ENCODE measurements at places on chromosomes 7 and 10. TPM values are rescaled to one million over a fixed set of nuclear protein-coding genes. Genes with fewer than 3 reads are reported as not detected.
A peak's percentile ranks its signal among the peaks of the same experiment; 100 is the strongest.

GRID2IP gene
- not detected for total RNA-seq

PTPRZ1 gene
- 0.39 TPM for total RNA-seq

EDRF1 gene
- total RNA-seq, result 23.2 TPM

HOGA1 gene
- total RNA-seq, result 0.97 TPM

CCDC6 gene
- total RNA-seq, result 13.3 TPM

CREM gene
- total RNA-seq, result 45.6 TPM

GRCh38 chr10:35795131-35795824, 153.2 kb upstream of the FZD8 start:
- peak; percentile 67 for DNase-seq

DNA sequence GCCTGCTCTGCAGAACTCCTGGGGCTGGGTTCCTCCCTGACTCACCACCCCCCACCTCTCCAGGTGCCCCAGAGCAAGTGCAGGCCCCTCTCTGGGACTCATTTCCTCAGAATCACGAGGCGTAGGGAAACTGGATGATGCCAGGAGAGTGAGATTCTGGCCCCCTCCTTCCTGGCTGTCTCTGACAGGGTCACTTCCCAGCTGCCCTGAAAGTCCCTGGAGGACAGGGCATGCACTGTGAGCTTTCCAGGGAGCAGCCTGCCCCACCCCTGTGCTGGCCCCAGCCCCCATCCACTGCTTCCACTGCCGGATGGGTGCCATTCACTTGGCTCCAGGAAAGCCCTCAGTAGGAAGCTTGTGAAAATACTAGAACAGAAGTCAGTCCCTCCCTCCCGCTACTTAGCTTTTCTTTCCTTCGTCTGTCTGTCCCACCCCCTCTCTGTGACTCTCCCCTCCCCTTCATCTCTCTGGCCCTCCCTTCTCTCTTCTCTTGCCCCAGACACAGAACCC, 10.4 kb downstream of the TACR2 start:
- DNase-seq, result no peak

- no peak for DNase-seq
These were observed 40.3 kb downstream of the ARHGAP22 start for GRCh38 chr10:48564466-48565160.

DNA sequence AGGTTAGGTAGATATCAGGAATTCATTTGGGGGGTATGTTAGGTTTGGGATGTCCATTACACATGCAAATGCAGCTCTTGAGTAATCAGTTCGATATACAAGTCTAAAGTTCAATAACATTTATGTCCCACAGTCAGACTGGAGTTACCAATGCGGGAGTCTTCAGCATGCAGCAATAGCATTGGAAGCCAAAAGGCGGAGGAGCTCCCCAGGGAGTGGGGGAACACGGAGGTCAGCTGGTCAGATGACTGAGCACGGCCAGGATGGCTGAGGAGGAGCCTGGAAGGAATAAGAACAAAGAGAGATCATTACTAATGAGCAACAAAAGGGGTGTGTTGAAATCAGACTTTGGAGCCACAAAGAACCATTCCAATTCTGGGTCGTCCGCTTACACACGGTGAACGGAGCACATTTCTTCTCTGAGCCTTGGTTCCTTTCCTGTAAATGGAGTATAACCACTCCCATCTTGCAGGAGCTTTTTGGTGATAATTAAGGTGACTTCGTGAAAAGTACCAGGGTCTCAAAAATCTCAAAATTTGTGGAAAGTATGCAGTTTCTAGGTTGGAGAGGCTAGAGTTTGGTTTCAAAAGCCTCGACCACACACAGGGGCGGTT, 478 bp upstream of the ZNF22 start:
- no peak for DNase-seq

GRCh38 chr10:126422567-126422966, 34.3 kb upstream of the ADAM12 start:
- peak; percentile 86 for DNase-seq

- no peak for DNase-seq
These were observed 160.0 kb downstream of the PDE1C start for GRCh38 chr7:31910191-31910590.

GRCh38 chr7:10780400-10780747, 193.3 kb upstream of the PHF14 start:
- DNase-seq, result no peak

DNA sequence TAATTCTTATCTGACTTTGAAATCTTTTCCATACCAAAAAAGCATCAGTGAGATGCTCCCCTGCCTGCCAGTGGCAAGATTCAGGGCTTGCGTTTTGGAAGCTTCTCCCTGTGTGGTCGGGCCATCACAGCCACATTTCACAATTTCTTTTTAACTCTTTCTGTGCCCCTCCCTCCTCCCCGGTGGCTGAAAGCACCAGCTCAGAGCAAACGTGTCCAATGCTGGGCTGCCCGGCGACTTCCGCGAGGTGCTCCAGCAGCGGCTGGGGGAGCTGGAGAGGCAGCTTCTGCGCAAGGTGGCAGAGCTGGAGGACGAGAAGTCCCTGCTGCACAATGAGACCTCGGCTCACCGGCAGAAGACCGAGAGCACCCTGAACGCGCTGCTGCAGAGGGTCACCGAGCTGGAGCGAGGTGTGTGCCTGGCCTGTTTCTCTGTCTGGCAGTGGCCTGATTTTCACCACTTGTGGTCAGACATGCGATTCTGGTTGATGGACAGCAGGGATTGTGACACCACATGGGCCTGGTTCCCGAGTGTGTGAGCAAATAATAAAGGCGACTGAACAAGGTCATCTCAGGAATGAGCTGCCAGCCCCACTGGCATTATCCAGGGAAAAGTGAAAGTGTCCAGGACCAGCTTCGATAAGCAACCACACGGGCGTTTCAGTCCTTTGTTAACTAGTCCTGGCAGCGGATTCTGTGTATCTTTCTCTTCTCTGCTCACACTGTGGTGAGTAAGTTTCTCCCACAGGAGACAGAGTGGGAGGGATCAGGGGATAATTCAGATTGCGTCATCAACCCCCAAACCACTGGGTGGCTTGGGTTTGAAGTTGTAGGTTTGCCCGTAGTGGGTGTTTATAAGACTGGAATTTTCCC, 2.6 kb downstream of the NPTX2 start:
- DNase-seq, result peak; percentile 82

- DNase-seq, result no peak
These were observed 255.5 kb downstream of the AGMO start for GRCh38 chr7:15306296-15306695.

DNA sequence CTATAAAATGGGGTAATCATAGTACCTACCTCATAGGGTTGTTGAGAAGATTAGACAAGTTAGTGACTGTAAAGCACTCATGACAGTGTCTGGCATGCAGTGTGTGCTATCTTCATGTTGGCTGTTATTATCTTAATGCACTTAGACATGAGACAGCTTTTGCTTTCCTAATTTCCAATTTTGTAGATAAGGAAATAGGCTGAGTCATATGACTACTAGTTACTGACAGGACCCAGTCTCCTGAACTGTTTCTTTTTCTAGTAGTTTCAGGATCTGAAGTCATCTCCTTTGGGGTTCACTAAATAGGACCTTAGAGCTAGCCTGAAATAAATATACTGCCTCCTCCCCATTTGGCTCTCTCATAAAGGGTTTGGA, 74.2 kb downstream of the SNX10 start:
- no peak for DNase-seq

DNA sequence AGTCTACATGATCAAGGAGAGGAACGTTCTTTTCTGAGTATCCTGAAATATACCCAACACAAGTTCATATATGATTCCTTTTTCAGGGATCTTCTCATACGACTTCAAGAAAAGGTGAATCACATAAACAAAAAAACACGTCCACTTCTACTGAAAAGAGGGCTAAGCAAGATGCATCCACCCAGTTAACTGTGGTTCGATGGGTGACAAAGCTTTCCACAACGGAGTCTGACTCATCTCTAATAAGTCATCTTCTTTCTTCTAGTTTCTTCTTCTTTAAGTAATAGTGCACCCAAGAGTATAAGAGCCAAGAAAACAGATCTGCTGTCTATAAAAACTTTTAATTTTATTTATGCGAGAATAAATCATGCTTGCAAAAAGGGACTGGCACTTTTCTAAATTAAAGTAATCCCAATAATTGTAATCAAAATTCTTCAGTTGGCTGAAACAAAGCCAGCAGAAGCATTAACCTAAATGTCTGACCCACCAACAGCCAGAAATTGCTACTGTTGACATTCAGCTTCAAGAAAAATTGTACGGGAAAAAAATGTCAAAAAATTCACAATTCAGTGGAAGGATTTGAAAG, 146.9 kb upstream of the ANK3 start:
- DNase-seq, result peak; percentile 35

DNA sequence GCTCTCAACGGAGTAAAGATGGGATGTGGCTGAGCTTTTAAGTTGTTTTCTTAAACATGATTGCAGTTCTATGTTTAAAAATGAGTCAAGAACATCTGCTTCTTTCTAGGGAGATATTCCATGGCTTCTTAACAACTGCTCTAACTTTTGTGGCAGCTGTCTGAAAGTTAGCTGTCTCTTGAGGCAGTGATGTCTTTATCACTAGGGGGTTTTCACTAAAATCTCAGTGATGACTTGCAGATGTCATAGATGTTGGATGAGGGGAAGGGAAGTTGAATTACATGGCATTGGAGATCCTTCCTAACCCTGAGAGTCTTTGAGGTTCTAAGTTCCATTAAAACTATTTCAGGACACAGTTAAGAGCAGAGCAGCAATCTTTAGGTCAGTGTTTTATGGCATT, 43.5 kb downstream of the PRKG1 start:
- no peak for DNase-seq

- no peak for DNase-seq
These were observed 242.1 kb downstream of the FGFR2 start for GRCh38 chr10:121356183-121356582.

- no peak for DNase-seq
These were observed 89.7 kb downstream of the GLCCI1 start for GRCh38 chr7:8058322-8058721.

- no peak for DNase-seq
These were observed 43.2 kb downstream of the PCLO start for GRCh38 chr7:83119494-83119893.

DNA sequence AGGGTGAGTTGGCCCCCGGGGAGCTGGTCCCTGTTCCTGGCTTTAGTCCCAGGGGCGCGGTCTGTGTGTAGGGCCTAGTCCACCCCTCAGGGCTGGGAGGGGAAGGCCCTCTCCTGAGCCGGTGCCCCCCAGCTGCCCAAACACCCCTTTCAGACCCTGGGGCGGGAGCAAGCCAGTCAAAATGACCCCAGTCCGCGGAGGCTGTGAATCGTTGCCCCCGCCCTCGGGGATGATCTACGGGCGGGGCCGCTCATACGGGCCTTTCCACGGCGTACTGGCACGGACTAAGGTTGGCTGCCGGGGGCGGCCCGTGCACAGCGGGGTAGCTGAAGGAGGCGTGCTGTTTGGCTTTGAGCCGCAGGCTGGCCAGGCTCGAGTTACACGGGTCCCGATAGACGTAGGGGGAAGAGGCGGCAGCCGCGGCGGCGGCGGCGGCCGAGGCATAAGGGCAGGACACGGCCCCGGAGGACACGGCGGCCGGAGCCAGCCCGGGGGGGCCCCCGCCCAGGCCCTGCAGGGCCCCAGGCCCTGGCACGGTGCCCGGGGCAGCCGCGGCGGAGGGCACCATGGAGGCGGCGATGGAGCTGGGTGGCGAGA, 4.3 kb downstream of the ELOVL3 start:
- DNase-seq, result peak; percentile 57

DNA sequence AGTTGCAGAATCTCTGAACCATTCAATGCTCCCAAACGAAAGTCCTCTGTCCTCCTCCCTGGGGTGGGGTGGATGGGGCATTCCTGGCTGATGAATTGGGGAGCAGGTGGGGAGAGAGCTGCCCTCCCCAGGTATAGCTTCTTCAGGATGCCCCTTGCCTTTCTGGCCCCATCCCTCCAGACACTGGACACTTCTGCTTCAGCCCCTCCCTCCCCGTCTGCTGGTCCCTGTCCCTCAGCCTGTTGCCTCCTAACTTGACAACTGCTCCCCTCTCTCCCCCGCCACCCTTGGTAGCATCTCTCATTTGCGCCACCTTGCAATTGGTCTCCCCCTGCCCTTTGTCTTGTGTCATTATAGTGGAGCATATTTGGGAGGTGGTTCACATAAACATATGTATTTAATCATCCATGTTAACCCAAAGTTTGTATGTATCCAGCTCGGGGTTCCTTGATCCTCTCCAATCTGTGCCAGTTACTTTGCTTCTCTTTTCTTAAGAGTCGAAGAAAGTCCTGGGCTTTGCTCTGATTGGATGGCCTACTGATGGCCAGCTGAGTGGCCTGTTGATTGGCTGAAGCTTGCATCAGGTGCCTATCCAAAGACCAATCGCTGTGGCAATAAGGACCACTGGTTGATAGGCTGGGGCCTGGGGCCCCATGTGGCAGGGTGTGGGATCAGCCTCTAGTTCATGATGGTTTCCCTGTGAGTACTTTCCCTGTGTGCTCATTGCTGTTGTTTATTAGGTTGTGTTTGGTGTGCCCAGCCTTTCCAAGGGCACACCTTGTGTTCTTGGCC, 4.0 kb upstream of the GCK start:
- DNase-seq, result no peak

- peak; percentile 97 for DNase-seq
These were observed 10.9 kb upstream of the LGI1 start for GRCh38 chr10:93746844-93747284.

GRCh38 chr10:16732376-16732775, 84.8 kb downstream of the RSU1 start:
- DNase-seq, result no peak

DNA sequence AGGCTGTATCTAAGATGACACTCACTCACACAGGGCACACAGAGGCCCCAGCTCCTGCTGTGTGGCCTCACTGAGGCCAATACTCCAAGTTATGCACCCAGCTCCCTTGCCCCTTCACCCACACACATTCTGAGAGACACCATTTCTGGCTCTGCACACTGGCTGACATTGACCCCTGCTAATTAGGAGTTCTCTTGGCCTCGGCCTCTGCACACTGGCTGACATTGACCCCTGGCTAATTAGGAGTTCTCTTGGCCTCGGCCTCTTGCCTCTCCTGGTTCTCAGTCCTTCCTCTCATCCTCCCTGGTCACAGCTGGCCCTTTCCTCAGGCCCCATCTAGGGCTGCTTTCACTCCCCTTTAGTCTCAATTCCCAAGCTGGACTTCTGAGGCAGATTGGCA, 97.3 kb downstream of the GRID1 start:
- DNase-seq, result no peak

GRCh38 chr10:15658069-15658702, 61.5 kb downstream of the ITGA8 start:
- no peak for DNase-seq

DNA sequence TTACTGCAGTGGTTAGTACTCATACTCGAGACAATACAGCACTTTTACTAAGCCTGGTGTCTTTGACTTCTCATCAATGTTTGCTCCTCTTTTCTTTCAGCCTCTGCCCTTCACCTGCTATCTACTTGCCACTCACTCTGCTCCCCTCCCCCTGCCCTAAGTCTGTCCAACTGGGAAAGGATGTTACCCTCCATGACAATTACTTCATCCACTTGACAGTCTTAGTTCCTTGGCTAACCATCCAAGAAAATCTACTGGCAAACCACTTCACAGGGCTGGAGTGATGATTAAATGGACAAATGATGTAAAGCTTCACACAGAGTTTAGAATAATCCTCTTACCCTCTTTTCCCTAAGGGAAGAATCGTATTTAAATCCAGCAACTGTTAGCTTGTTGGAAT, 8.2 kb upstream of the DLD start:
- no peak for DNase-seq

GRCh38 chr7:72406820-72407403, 5.2 kb downstream of the CALN1 start:
- no peak for DNase-seq

Measured in H4 (cell line).